T-helper 22 cell (primary cell): ENCODE measurements at places on chromosomes 6 and 20.

- DNase-seq, result no peak
These were observed 143.8 kb downstream of the SYCP2 start for GRCh38 chr20:59789686-59790085.

DNA sequence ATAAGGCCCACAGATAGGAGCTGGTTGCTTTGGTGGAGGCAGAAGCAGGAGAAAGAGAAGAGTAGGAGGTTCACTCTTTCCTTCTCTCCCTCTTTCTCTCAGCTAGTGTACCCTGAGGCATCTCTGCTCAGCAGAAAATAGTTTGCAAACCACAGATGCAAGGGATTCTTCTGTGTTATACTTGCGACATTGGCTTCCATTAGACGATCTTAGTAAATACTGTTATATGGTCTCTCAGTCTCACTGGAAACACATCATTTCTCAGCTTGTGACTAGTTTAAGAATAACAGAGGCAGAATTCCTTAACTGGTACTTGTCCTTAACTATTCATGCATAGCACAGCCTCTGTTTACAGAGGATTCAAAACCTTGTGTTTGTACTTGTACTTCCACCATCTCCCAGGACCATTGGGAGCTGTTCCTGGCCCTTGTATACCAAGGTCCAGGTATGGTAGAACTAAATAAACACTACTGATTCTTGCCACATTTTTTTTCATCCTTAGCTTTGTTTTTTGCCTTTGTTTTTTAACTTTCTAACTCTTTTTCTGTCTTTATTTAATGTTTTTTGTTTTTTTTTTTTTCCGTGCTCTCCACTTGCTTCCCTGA lies 218.2 kb downstream of the OTOR start:
- no peak for DNase-seq

GRCh38 chr20:22430154-22430745 lies 154.1 kb downstream of the FOXA2 start:
- no peak for DNase-seq

DNA sequence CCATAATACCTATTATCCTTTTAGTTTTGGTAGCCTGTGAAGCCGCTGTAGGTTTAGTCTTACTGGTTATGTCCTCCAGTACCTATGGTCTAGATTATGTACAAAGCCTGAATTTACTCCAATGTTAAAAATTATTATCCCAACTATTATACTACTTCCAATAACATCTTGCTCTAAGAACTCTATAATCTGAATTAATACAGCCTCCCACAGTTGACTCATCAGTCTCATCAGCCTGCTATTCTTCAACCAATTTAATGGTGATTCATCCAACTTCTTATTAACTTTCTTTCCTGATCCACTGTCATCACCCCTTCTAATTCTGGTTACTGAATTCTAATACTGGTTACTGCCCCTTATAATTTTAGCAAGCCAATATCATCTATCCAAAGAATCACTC lies 370.3 kb upstream of the OPRM1 start:
- no peak for DNase-seq

DNA sequence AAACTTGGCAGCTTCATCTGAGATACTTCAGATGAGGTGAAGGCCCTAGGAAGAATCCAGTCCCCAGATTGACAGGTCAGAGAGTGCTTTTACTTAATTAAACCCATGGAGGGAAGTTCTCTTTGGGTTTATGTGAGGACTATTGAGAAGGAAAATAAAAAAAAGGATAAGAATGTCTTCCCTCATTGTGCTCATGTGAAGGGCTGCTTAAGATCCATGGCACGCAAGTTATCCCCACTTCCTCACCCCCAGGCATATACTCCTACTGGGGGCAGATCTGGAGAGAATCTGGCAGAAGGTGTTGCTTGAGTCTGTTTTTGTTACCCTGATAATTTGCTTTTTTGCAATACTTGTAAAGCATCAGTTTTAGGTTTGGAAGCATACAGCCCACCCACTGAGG lies 322.9 kb upstream of the TFAP2D start:
- no peak for DNase-seq

GRCh38 chr6:44117397-44118128 lies 9.7 kb downstream of the MRPL14 start:
- no peak for DNase-seq

- DNase-seq, result no peak
These were observed 9.2 kb upstream of the DSP start for GRCh38 chr6:7532232-7532631.

- DNase-seq, result no peak
These were observed 22.1 kb upstream of the CD83 start for GRCh38 chr6:14095437-14095836.

DNA sequence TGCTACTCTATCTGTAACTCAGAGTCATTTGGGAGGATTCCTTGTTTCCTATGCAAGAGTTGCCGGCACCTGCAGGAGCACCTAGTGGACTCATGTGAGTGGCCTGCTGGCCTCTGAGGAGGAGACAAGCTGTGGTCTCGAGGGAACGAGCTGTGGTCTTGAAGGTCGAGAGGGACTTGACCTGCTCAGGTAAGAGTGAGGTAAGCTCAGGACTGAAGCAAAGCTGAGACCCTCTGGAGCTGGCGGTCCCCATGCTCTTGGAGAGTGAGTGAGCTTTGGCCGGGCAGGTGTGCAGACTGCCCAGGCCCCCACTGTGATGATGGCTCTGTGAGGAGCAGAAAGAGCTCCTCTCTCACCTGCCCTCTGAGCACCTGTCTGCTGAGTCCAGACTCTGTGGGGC lies 214.3 kb downstream of the MYLK4 start:
- no peak for DNase-seq

DNA sequence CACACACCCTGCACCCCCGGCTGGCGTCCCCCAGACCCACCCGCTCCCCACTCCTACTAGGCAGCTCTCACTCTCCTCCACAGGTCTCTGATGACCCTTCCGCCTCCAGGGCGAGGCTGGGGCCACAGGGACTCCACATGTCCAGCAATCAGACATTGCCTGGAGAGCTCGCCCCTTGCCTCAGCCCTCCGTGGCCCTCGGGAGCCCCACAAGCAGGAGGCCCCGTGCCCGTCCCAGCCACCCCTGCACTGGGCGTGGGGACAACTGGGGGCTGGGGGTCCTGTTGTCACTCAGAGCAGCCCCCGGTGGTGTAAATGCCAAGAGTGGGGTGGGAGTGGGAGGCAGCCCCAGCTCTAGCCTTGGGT lies 1.5 kb downstream of the COL20A1 start:
- DNase-seq, result no peak
